ENCODE measurements at places on chromosomes 7 and 10. TPM values are rescaled to one million over a fixed set of nuclear protein-coding genes. Genes with fewer than 3 reads are reported as not detected.

DNA sequence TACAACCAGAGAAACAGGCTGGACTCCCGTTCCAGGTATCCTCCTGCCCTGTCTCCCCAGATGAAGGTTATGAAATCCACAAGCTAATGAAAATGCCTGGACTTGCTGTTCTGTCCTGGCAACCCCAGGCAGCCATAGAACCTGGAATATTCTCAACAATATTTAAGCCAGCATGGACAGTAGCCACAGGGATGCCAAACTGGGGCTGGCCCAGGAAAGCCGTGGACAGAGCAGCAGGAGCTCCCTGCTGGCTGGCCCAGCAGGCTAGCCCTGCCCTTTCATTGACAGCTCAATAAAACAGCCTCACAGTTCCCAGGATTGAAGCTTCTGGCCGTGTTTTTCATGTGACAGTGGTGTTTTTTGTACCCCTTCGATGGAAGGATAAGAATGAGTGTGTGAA, 230.6 kb downstream of the BMPER start:
- no peak for DNase-seq

DNA sequence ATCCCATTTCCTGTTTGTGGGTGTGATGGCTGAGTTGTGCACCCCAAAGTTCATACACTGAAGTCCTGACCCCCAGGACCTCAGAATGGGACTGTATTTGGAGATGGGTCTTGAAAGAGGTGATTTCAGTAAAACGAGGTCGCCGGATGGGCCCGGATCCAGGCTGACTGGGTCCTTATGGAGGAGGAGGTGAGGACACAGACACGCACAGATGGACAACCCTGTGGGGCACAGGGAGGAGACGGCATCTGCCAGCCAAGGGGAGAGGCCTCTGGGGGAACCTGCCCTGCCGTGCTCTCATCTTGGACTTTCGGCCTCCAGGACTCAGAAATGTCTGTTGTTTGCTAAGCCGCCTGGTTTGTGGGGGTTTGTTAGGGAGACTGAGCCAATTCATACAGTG, 61.1 kb downstream of the PTPRN2 start:
- DNase-seq: no peak

GRCh38 chr10:37109000-37109399, 16.4 kb upstream of the ANKRD30A start:
- no peak for DNase-seq

DNA sequence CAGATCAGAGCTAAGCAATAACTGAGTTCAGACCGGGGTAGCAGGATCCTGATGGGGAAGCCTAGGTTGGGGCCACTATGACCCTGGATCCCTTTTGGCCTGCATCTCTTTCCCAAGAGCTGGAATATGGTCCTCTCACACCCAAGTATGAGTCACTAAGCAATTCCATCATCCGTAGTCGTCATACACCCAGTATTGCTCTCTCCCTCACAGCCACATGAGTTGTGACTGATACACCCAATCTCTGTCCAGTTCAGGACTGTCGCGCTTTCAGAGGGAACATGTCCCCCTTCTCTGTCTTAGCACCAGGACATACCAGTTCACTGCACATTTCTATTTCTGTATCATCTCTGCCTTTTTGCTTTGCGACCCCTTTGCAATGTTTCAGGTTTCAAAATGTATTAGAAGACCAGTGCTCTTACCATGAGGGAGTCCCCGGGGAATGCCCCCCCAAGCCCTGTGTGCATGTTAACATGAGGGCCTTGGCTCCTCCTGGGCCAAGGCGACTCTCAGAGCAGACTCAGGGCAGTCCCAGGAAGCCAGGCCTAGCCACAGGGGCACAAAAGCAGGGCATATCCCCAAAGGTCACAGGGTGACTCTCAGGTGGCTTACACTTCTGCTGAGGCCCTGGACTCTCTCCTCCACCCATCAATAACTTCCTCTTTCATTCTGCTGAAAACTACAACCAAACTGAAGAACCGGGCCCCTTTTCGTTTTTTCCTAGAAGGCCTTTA, 75.3 kb upstream of the SAMD8 start:
- DNase-seq: no peak

- DNase-seq: no peak
Measured at GRCh38 chr7:44176486-44176885, 12.8 kb downstream of the GCK start.

DNA sequence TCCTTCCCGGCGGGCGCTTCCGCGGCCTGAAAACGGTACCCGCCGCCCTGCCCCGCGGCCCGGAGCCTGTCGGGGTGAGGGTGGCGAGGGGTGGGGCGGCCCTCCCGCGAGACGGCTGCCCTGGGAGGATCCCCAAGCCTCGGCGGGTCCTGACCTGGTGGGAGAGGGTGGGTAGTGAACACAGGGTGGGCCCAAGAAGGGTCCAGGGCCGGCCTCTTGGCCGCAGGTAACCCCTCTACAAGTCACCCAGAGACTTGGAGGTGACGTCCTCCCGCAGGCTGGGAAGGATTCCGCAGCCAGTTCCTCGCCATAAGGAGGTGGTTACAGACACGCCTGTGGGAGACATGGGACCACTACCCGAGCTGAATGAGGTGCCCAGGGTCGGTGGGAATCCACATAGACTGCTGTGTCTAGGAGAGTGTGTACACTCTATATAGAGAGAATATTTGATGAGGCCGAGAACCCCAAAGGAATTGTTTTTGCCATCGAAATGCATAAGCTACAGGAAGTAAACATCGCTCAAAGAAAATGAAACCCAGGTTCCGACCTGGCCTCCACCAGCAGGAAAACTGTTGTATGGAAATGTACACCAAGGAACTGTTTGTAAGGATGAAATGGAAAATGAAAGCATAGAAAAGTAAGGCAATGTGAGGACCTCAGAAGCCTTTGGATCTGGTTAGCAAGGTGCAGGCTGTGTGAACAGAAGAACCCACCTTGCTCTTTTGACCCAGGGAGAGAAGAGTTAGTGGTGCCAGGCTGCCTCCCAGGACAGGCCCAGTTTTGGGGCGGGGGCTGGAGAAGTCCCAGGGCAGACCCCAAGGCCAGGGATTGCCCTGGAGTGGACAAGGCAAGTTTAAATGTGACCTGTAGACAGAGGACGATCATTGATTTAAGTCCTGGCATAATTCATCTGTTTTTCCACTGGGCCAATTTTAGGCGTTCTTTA, 659 bp downstream of the OPTN start:
- peak; percentile 26 for DNase-seq

- peak; percentile 49 for DNase-seq
Measured at GRCh38 chr10:101031796-101032636, 982 bp downstream of the SFXN3 start.

- no peak for DNase-seq
Measured at GRCh38 chr10:132044803-132045202, 20.9 kb upstream of the JAKMIP3 start.

DNA sequence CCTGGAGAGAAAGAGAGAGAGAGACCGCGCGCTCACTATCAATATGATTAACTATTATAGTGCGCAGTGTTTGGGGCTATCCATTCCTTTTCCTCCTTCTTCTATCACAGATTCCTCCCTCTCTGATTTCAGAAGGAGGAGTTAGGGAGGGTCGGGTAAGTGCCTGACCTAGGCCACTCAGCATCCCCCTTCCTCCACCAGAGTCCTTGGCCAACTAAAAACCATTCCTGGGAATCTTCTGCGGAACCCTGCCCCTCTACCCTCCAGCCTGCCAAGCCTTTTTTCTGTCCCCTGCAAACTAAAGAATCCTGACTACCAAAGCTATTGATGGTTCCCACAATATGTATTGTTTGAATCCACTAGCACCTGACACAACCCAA, 256.2 kb upstream of the NFE2L3 start:
- DNase-seq: no peak

GRCh38 chr10:112390125-112390703, 16.3 kb downstream of the ACSL5 start:
- DNase-seq: no peak

DNA sequence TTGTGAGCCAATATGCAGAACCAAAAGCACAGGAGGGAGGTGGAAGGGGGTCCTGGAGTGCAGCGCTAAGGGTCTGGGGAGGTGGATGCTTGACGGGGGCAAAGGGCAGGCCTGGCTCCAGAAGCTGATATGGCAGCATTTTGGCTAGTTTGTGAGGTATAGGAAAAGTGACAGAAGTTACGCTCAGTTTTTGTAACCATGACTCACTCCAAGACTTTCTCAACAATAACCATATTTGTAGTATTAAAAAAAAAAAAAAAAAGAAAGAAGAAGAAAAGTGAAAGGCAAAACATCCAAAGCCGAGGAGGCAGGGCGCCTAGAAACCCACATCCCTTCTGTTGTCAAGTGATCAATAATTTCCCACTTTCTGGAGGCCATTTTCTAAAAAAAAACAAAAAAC, 92.3 kb downstream of the RNF216 start:
- DNase-seq: no peak

- no peak for DNase-seq
Measured at GRCh38 chr7:153523320-153524015, 528.7 kb upstream of the DPP6 start.

- no peak for DNase-seq
Measured at GRCh38 chr7:122273117-122273516, 31.4 kb downstream of the FEZF1 start.

DNA sequence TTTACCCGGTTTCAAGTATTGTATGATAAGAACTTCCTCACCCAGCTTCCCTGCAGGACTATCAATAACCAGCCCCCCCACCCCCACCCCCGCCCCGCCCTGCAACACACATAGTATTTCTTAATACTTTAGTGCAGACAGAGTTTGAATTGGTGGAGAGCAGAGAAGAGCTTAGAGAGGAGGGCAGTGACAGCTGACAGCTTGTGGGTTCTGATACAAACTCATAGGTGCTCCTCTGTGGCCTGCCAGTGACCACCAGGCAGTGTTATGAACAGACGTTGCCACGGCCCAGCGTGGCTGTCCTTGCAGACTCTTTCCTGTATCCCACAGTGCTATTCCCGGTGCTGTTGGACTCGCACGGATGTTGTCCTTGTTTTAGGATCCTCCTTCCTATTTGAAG, 186.9 kb upstream of the ADO start:
- no peak for DNase-seq

DNA sequence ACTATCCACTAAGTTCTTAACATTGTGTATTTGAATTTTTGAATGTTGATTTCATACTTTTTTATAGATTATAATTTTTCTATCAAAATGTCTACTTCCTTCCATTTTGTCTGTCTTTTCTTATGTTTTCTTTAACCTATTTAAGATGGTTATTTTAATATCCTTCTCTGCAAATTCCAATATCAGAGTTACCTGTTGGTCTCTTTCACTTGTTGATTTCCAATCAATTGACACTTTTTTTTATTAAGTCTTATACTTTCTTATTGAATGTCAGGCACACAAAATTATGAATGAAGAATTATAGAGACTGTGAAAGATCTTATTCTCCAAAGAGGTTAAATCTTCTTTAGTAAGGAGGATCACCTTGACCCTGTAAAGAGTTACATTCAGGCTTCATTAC, 448.3 kb upstream of the NRG3 start:
- DNase-seq: no peak

GRCh38 chr10:27815261-27815660, 69.6 kb upstream of the MKX start:
- DNase-seq: no peak

DNA sequence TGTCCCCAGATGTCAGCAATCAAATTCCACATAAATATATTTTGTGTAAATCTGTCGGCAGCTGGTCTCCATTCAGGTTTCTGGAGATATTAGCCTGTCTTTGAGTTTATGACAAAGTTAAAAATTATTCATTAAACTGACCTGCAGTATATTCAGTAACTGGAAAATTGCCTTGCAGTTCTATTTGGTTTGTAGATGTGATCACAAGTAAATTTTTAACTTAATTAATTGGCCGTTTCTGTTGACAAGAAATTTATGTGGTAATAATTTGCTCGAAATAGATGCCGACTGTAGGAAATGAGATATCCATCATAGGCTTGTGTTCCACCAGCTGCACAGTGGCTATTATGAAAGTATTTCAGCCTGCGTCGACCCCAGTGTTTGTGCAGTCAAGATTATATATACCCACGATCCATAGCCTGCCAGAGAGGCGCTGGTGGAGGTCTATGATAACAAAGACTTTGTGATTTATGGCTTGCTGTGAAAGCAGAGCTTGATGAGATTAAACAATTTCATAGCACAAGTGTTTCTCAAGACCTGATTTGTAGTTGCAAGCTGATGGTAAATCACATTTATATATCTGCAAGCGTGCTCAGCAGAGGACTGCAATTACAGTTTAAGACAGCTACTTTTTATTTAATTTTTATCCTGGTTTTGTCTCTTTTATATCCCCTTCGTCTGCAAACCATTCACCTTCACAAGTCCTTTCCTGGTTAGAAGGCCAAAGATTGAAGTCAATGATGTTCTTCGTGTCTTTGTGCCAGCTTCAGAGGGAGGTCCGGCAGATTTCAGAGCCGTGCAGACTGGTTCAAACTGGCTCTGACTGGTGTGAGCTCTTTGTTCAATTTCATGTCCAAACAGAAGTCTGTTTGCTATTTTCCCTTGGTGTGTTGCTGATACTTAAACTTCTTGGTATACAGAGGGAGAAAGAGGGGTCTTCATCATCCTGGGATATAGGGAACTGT, 850.9 kb downstream of the LRMDA start:
- no peak for DNase-seq

DNA sequence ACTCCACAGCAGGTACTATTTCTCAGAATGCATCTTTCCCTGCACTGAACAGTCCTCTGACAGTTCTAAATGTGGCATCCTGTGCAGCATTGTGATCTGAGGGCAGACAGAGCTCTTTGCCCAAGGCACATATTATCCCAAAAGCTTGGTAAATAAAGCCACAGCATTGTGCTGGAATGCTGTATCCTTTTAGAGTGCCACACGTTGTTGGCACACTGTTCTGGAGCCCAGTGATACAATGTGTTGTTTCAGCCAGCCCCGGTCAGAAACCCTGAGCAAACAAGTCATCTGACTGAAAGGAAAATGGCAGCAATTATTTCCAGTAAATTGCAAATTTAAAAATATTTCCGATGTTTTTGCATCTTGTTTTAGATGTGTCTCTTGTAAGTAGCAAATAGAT, 45.4 kb downstream of the NAMPT start:
- DNase-seq: no peak

DNA sequence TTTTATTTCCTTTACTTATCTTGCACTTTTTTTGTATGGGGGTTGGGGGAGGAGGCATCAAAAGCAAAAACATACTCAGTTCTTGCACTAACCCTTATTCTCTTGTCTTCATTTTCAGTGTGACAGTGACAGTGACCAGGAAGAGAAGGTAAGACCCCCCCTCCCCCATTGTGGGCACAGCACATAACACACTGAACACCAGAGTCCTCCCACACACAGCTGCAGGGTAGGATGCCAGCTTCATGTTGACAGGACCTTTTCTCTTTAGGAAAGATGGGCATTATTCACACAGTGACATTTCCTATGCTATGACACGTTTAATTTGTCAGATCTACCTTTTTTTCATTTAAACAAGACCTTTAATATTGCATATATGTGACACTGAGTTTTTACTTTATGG, 696.3 kb upstream of the GALNT17 start:
- no peak for DNase-seq

- no peak for DNase-seq
Measured at GRCh38 chr7:43560742-43561330, 22.1 kb upstream of the STK17A start.

GRCh38 chr10:128884033-128884425, 583.0 kb upstream of the MGMT start:
- no peak for DNase-seq

Gene CPVL
- 43.5 TPM for total RNA-seq

Gene CXCL12
- not detected for total RNA-seq

Gene SPDYE11
- total RNA-seq: not detected

Gene CDHR1
- total RNA-seq: not detected

Gene PIK3AP1
- 114 TPM for total RNA-seq

Gene NEURL1
- 0.22 TPM for total RNA-seq

Gene PTF1A
- not detected for total RNA-seq

Gene OLAH
- total RNA-seq: not detected

Gene BICC1
- total RNA-seq: 70.2 TPM

Gene CDHR3
- 4.0 TPM for total RNA-seq

Gene PNLIPRP2
- not detected for total RNA-seq

Gene LRRD1
- total RNA-seq: not detected
